ENCODE measurements at places on chromosomes 4 and X. TPM values are rescaled to one million over a fixed set of nuclear protein-coding genes. Genes with fewer than 3 reads are reported as not detected.

The SAGE1 gene
- not detected for total RNA-seq

- no peaks in the 10 kb centered on the region for H3K4me1 ChIP-seq
- H3K36me3 ChIP-seq: no peaks in the 10 kb centered on the region
- DNase-seq: no peak
- no peaks in the 10 kb centered on the region for H3K27me3 ChIP-seq
- H3K27ac ChIP-seq: no peak overlapping the region
Observed at GRCh38 chr4:85402371-85402770, 72.6 kb upstream of the ARHGAP24 start.

DNA sequence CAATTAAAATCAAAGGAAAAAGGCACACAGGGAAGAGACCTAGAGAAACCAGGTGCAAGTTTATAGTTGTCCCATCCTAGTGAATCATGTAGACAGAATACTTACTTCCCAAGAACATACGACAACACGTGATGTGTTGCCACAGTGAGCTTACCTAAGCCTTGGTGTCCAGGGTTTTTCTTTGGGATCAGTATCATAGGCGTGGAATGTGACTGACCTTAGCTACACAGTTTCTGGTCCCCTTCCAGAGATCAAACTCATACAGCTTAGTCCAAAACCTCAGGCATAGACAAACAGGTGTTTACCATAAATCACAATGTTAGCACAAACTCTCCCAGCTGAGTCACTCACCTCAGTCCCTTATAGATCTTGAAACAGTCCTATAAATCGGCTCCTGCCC is 17.7 kb downstream of the SLC25A31 start:
- no peaks in the 10 kb centered on the region for H3K36me3 ChIP-seq
- DNase-seq: no peak
- no peak overlapping the region for H3K4me3 ChIP-seq
- H3K27ac ChIP-seq: no peak overlapping the region
- no peaks in the 10 kb centered on the region for H3K4me1 ChIP-seq

DNA sequence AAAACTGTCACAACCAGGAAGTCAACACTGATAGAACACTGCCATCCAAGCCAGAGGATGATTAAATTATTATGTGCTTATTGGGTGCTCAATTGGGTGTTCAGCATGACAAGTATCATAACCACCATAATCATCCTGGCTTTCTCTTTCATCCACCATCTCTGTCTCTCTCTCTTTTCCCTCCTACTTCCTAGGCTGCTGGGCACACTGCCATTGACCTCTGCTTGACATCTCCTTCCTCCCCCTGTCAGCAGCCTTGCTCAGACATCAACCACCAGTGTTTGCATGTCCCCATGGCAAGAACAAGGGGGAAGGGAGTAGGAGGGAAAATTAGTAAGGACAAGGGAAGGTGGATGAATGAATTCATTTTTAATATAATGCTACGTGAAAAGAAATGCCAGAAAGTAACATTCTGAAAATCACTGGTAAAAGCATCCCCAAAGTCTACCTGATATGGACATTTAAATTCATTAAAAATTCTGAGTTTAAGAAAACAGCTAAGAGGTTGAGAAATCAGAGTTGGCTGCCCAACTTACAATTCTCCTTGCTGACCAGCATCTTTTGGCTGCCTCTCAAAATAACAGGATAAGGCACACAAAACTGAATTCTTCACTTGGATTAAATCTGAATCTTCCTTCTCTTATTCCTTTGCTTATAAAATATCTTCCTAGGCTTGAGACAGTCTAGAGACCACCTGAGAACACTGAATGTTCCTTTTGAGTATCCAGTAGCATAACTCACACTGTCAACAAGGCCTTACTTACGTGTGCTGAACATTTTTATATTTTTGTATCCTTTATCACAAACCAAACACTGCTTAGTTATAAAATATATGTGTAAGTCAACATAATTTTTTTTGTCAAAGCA is 48.5 kb downstream of the SNCA start:
- no peak overlapping the region for H3K4me3 ChIP-seq
- no peaks in the 10 kb centered on the region for H3K36me3 ChIP-seq
- H3K27ac ChIP-seq: no peak overlapping the region
- H3K4me1 ChIP-seq: no peaks in the 10 kb centered on the region
- H3K27me3 ChIP-seq: no peaks in the 10 kb centered on the region

The DRP2 gene
- total RNA-seq: not detected

DNA sequence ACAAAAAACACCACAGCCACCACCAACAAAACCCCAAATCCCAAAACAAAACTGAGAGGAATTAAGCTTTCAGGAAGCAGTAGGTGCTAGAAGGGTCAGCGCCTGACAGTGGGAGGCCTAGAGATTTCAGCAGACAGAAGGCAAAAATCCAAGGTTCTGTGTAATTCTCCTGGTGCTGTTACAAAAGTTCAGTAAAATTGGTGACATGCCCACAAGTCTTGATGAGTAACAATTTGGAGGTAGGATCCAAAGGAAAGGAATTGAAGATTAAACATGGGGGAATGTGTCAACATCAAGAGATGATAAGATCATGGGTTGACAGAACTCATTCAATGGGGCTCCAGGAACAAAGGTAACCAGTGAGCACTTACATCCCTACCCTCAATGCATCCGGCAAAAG is 653.8 kb upstream of the CPEB2 start:
- no peak for DNase-seq
- H3K27ac ChIP-seq: no peak overlapping the region
- H3K4me3 ChIP-seq: no peak overlapping the region
- no peaks in the 10 kb centered on the region for H3K27me3 ChIP-seq
- H3K4me1 ChIP-seq: no peaks in the 10 kb centered on the region

DNA sequence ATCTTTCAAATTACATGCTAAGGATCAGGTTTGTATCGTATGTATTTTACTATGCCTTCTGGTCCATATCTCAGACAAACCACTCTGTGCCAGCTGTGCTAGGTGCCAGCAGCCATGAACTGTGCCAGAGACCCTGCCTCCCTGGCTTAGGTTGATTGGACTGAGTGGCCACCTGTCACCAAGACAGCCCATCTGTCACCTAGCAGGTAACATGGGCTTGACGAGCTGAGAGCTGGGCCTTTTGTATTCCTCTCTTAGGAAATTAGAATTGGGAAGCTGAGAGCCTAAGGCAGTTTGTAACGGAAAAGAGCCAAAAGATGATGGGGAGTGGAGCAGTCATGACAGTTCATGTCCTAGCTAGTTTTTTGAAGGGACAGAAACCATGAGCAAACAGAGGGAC is 42.5 kb downstream of the TMEM164 start:
- H3K27ac ChIP-seq: no peak overlapping the region
- H3K27me3 ChIP-seq: no peaks in the 10 kb centered on the region
- H3K4me3 ChIP-seq: no peak overlapping the region
- no peak for DNase-seq

- no peaks in the 10 kb centered on the region for H3K36me3 ChIP-seq
- H3K4me1 ChIP-seq: no peaks in the 10 kb centered on the region
- no peak overlapping the region for H3K4me3 ChIP-seq
- no peaks in the 10 kb centered on the region for H3K27me3 ChIP-seq
Observed at GRCh38 chrX:12962041-12962504, 12.8 kb upstream of the TMSB4X start.

DNA sequence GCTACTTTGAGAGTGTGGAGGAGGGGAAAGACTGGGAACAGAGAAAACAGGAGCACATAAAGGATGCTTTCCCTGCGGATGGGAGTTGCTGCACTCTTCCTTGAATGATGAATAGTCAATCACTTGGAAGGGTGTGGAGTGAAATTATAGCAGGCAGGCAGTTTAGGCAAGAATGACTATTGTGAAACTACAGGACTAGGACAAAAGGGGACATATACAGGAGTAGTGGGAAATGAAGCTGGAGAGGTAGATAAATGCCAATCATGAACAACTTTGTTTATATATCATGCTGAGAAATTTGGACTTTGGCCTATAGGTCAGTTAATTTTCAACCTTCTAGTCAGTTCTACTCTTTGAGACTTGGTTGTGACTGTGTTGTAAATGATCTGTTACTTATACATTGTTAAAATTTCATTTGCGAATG is 76.9 kb downstream of the PAQR3 start:
- H3K4me1 ChIP-seq: peaks cover 2% of the 10 kb centered on the region
- H3K27ac ChIP-seq: no peak overlapping the region
- no peak for DNase-seq
- H3K27me3 ChIP-seq: no peaks in the 10 kb centered on the region

GRCh38 chr4:93730251-93730650 is 98.3 kb upstream of the ATOH1 start:
- H3K36me3 ChIP-seq: no peaks in the 10 kb centered on the region
- H3K4me3 ChIP-seq: no peak overlapping the region
- no peak for DNase-seq
- no peaks in the 10 kb centered on the region for H3K27me3 ChIP-seq
- H3K27ac ChIP-seq: no peak overlapping the region

The F8A2 gene
- total RNA-seq: not detected

- no peak for DNase-seq
- H3K27ac ChIP-seq: no peak overlapping the region
- H3K27me3 ChIP-seq: no peaks in the 10 kb centered on the region
- no peaks in the 10 kb centered on the region for H3K4me1 ChIP-seq
- H3K4me3 ChIP-seq: no peak overlapping the region
- H3K36me3 ChIP-seq: no peaks in the 10 kb centered on the region
Observed at GRCh38 chr4:137674066-137674465, 141.8 kb upstream of the PCDH18 start.

- no peaks in the 10 kb centered on the region for H3K27me3 ChIP-seq
- no peak overlapping the region for H3K4me3 ChIP-seq
- no peaks in the 10 kb centered on the region for H3K36me3 ChIP-seq
- no peak overlapping the region for H3K27ac ChIP-seq
Observed at GRCh38 chr4:148574502-148574901, 132.3 kb upstream of the NR3C2 start.

- no peaks in the 10 kb centered on the region for H3K27me3 ChIP-seq
- peak overlapping the region; percentile 65 for H3K27ac ChIP-seq
- no peak overlapping the region for H3K4me3 ChIP-seq
- H3K36me3 ChIP-seq: no peaks in the 10 kb centered on the region
Observed at GRCh38 chr4:1082215-1083182, 30.9 kb downstream of the RNF212 start.

GRCh38 chr4:1239141-1239949 is 9.6 kb downstream of the CTBP1 start:
- no peaks in the 10 kb centered on the region for H3K27me3 ChIP-seq
- H3K4me3 ChIP-seq: no peak overlapping the region
- H3K36me3 ChIP-seq: peaks cover 21% of the 10 kb centered on the region
- DNase-seq: no peak
- no peak overlapping the region for H3K27ac ChIP-seq
- H3K4me1 ChIP-seq: peaks cover 6% of the 10 kb centered on the region

GRCh38 chrX:15744181-15744867 is 6.3 kb downstream of the CA5B start:
- no peak overlapping the region for H3K4me3 ChIP-seq
- H3K36me3 ChIP-seq: no peaks in the 10 kb centered on the region
- DNase-seq: peak; percentile 62
- H3K4me1 ChIP-seq: no peaks in the 10 kb centered on the region
- no peaks in the 10 kb centered on the region for H3K27me3 ChIP-seq

DNA sequence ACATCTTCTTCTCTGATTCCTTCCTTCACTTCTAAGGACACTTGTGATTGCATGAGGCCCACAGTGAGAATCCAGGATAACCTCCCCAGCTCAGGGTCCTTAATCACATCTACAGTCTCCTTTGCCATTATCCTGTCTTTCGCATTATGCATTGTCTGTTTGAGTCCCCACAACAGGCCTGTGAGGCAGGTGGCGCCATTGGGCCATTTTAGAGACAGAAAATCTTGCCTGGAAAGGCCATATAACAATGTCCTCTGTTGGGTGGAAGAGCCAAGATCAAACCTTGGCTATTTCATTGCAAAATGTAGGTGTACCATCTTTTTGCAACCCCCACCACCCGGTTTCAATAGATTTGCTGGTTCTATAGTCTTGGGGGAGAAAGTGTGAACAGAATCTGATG is 11.8 kb upstream of the DCUN1D4 start:
- peak; percentile 77 for DNase-seq
- no peaks in the 10 kb centered on the region for H3K4me1 ChIP-seq

DNA sequence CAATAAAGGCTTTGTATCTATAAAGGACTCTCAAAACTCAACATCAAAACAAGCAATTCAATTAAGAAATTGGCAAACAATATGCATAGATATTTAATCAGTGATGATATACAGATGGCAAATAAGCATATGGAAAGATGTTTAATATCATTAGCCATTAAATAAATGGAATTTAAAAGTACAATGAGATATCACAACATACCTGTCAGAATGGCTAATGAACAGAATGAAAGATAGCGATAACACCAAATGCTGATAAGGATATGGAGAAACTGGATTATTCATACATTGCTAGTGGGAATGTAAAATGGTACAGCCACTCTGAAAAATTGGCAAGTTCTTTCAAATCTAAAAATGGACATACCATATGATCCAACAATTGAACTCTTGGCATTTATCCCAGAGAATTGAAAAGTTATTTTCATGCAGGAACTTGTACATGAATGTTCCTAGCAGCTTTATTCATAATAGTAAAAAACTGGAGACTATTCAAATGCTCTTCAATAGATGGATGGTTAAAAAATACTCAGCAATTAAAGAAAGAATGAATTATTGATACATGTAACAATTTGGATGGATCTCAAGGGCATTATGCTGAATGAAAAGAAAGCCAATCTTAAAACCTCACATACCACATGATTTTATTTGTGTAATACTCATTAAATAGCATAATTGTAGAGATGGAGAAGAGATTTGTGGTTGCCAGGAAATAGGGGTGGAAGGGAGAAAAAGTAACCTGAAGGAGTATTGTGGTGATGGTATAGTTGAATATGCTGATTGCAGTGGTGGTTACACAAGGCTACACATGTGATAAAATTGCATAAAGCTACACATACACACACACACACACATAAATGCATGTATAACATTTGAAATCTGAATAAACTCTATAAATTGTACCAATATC is 45.9 kb upstream of the ALG13 start:
- no peaks in the 10 kb centered on the region for H3K36me3 ChIP-seq
- H3K27me3 ChIP-seq: no peaks in the 10 kb centered on the region

DNA sequence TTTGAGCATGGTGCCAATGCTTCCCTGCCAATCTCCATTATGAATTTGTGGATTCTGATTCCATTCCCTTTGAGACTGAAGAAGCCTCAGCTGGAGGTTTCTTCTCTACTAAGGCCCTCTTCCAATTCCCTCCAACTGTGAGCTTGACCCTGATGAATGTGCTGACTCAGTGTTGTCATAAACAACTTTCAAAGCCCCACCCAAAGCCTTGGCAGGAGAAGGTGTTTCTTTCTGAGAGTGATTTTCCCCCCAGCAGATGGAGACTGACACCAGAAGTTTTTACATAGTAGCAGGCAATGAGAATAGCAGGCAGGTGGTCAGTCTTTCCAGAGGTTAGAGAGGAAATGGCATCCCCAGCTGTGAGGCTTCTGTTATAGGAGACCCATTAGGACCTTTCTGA is 53.1 kb downstream of the OCRL start:
- peaks cover 8% of the 10 kb centered on the region for H3K4me1 ChIP-seq
- no peaks in the 10 kb centered on the region for H3K27me3 ChIP-seq
- no peak overlapping the region for H3K4me3 ChIP-seq
- peaks cover 12% of the 10 kb centered on the region for H3K36me3 ChIP-seq
- H3K27ac ChIP-seq: no peak overlapping the region
- peak; percentile 18 for DNase-seq

The PHF8 gene
- total RNA-seq: 89.5 TPM
